Subcutaneous adipose tissue (tissue), 4 donors: ENCODE measurements at places on chromosomes 16 and 17. TPM values are rescaled to one million over a fixed set of nuclear protein-coding genes. Genes with fewer than 3 reads are reported as not detected.

The PLEKHM1 gene
- total RNA-seq = 35.2 TPM

The CRHR1 gene
- 0.75 TPM for total RNA-seq

The PRSS21 gene
- total RNA-seq = not detected

The HBZ gene
- total RNA-seq = 0.88 TPM

The RASL10B gene
- total RNA-seq = 35.2 TPM

The C16orf92 gene
- not detected for total RNA-seq

The ICAM2 gene
- total RNA-seq = 45.6 TPM

The KRTAP1-5 gene
- total RNA-seq = not detected

The ADORA2B gene
- total RNA-seq = 11.4 TPM

The YBX2 gene
- total RNA-seq = 3.1 TPM

The ZG16B gene
- total RNA-seq = not detected

The LRRC3C gene
- not detected for total RNA-seq

The C17orf50 gene
- total RNA-seq = not detected

The SLC13A5 gene
- not detected for total RNA-seq

The FNDC8 gene
- total RNA-seq = not detected

The NLRC3 gene
- 0.88 TPM for total RNA-seq

The SSTR5 gene
- total RNA-seq = not detected

The CACNA1H gene
- total RNA-seq = 0.51 TPM

The TMEM114 gene
- total RNA-seq = not detected

The TSPAN10 gene
- total RNA-seq = 0.44 TPM

The MTSS2 gene
- total RNA-seq = 3.4 TPM

The TOX3 gene
- 1.1 TPM for total RNA-seq

The GAST gene
- total RNA-seq = not detected

The CCNF gene
- total RNA-seq = 1.8 TPM

The BAHCC1 gene
- total RNA-seq = 24.1 TPM
